ENCODE measurements at places on chromosomes 11 and 22.

DNA sequence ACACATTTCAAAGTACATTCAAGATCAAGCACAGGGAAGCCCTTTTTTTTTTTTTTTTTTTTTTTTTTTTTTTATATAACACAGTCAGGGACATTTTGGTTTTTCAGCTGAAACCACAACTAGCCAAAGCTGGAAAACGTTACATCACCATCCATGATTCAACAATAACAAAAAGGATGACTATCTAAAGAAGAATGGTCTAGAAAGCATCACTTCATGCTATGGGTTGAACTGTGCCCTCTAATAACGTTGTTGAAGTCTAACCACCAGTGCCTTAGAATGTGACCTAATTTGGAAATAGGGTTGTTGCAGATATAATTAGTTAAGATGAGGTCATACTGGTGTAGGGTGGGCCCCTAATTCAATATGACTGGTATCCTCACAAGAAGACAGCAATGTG lies 46.6 kb downstream of the MTMR2 start:
- no peak overlapping the region for H3K4me3 ChIP-seq
- H3K27me3 ChIP-seq = no peaks in the 10 kb centered on the region
- H3K36me3 ChIP-seq = no peaks in the 10 kb centered on the region
- H3K4me1 ChIP-seq = no peaks in the 10 kb centered on the region
- H3K27ac ChIP-seq = peak overlapping the region; percentile 91

GRCh38 chr22:17698948-17699347 lies 60.4 kb downstream of the BCL2L13 start:
- H3K27me3 ChIP-seq = no peaks in the 10 kb centered on the region
- H3K4me3 ChIP-seq = no peak overlapping the region
- no peak for DNase-seq
- peaks cover 8% of the 10 kb centered on the region for H3K36me3 ChIP-seq
- no peaks in the 10 kb centered on the region for H3K4me1 ChIP-seq

DNA sequence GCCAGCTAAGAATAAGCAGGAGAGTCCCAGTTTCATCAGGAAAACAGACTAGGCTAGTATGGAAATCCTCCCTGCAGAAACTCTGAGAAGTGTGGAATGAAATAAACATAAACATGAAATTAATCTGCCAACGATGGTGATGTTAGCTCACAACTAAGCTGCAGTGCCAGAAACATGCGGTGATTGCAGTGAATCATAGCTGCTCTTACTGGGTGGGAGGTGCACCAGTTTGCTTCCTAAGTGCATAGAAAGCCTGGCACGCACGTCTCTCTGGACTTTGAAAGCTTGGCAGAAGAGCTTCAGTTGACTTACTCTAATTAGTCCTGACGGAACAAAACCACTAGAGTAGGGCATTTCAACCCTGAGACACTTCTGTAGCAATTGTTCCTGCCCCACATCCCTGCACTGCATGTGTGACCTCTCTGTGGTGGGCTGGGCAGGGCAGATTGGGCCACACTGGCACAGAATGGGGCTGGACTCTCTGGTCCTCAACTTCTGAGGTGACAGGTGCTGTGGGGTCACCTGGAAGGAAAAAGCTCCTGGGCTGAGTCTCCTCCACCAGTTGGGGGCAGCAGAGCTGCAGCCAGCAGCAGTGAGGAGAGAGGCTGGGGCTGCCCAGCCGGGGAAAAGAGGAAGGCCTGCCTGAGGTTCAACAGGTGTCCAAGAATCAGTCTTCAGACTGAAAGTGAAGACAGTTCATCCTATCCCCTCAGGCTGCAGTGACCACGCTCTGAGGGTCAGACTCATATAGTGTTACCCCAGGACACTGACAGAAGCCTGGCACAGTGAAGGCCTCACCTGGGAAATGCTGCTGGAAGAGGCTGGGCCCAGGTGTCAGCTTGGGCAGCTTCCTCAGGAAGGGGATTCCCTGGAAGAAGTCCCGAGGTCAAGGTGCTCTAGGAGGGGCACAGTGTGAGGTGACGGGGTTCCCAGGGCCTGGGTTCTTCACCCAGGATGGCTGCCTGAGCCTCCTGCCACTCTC lies 40.5 kb downstream of the GGTLC2 start:
- no peaks in the 10 kb centered on the region for H3K36me3 ChIP-seq
- H3K4me3 ChIP-seq = no peak overlapping the region
- H3K4me1 ChIP-seq = peaks cover 32% of the 10 kb centered on the region
- H3K27ac ChIP-seq = no peak overlapping the region
- peaks cover 10% of the 10 kb centered on the region for H3K27me3 ChIP-seq

DNA sequence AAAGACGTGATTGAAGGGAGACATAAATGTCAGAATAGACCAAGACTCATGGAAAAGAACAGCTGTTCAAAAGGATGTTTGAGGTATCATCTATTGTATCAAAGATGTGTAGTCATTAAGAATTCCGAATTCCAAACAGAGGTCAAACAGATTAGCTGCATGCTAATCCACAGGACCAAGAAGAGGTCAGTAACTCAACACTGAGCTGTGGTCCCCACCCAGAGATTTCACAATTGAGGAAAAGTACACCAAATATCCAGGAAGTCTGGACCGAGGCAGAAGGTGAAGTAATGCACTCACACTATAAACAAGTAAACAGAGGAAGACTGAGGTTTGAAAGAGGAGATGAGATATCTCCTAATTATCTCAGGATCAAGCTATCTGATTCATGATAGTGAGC lies 29.6 kb upstream of the OR5P2 start:
- no peak for DNase-seq
- H3K4me1 ChIP-seq = no peaks in the 10 kb centered on the region
- H3K27ac ChIP-seq = no peak overlapping the region
- no peaks in the 10 kb centered on the region for H3K27me3 ChIP-seq

- peak overlapping the region; percentile 14 for H3K27ac ChIP-seq
- peak overlapping the region; percentile 86 for H3K4me3 ChIP-seq
- H3K36me3 ChIP-seq = peaks cover 53% of the 10 kb centered on the region
- DNase-seq = peak; percentile 26
- peaks cover 29% of the 10 kb centered on the region for H3K4me1 ChIP-seq
Measured at GRCh38 chr11:57425565-57426438, 1.1 kb downstream of the SLC43A3 start.

DNA sequence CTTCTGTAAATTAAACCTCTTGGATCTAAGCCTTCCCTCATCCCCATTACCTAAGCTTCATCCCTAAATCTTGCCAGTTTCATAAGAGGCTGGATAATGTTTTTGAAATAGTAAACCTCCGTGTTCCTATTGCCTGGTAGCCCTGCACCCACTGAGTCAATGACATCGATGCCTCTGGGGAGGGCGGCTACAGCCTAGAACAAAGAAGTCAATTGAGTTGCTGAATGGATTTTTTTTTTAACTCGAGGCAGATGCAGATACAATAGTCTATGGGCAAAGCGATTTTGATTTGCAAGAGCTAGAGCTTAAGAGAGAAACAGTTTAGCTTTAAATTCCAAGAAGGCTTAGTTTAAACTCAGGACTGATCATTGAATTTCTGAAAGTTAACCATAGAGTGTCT lies 121.3 kb downstream of the NECTIN1 start:
- DNase-seq = no peak
- peaks cover 4% of the 10 kb centered on the region for H3K4me1 ChIP-seq
- no peaks in the 10 kb centered on the region for H3K36me3 ChIP-seq
- H3K27me3 ChIP-seq = no peaks in the 10 kb centered on the region
- H3K4me3 ChIP-seq = no peak overlapping the region

- peaks cover 3% of the 10 kb centered on the region for H3K27me3 ChIP-seq
- DNase-seq = peak; percentile 46
- H3K4me3 ChIP-seq = no peak overlapping the region
- H3K27ac ChIP-seq = no peak overlapping the region
- no peaks in the 10 kb centered on the region for H3K4me1 ChIP-seq
- no peaks in the 10 kb centered on the region for H3K36me3 ChIP-seq
Measured at GRCh38 chr11:118672846-118673245, 6.6 kb downstream of the TREH start.

GRCh38 chr22:20155330-20156041 lies 4.6 kb upstream of the CCDC188 start:
- H3K27me3 ChIP-seq = peaks cover 53% of the 10 kb centered on the region
- H3K4me1 ChIP-seq = peaks cover 7% of the 10 kb centered on the region
- no peak overlapping the region for H3K27ac ChIP-seq
- no peak for DNase-seq

GRCh38 chr11:130599073-130599654 lies 150.7 kb downstream of the ADAMTS15 start:
- no peak overlapping the region for H3K4me3 ChIP-seq
- H3K4me1 ChIP-seq = peaks cover 14% of the 10 kb centered on the region
- H3K36me3 ChIP-seq = peaks cover 4% of the 10 kb centered on the region
- peak; percentile 43 for DNase-seq

- no peak overlapping the region for H3K27ac ChIP-seq
- no peak for DNase-seq
- H3K4me1 ChIP-seq = no peaks in the 10 kb centered on the region
- peaks cover 83% of the 10 kb centered on the region for H3K27me3 ChIP-seq
- no peak overlapping the region for H3K4me3 ChIP-seq
Measured at GRCh38 chr11:44404736-44405395, 94.9 kb upstream of the ALX4 start.

DNA sequence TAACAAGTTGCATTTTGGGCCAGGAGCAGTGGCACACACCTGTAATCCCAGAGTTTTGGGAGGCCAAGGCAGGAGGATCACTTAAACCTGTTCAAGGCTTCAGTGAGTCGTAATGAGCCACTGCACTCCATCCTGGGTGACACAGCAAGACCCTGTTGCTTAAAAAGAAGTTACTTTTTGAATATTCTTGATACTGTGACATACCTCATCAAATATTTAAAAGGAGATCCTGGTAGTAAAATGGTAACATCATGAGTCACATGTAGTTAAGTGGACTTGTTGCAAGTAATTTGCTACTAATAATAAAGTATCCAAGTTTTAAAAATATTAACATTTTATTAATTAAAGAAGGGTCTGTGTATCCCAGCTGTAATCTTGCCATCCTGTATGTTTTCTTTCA lies 18.3 kb downstream of the HMGXB4 start:
- DNase-seq = no peak
- peaks cover 69% of the 10 kb centered on the region for H3K36me3 ChIP-seq
- no peak overlapping the region for H3K27ac ChIP-seq
- no peaks in the 10 kb centered on the region for H3K27me3 ChIP-seq
- H3K4me1 ChIP-seq = no peaks in the 10 kb centered on the region
- no peak overlapping the region for H3K4me3 ChIP-seq

GRCh38 chr11:10322830-10323792 lies 18.2 kb downstream of the ADM start:
- H3K27me3 ChIP-seq = no peaks in the 10 kb centered on the region
- no peak overlapping the region for H3K27ac ChIP-seq
- H3K36me3 ChIP-seq = no peaks in the 10 kb centered on the region
- DNase-seq = peak; percentile 95
- no peak overlapping the region for H3K4me3 ChIP-seq

- no peaks in the 10 kb centered on the region for H3K27me3 ChIP-seq
- H3K27ac ChIP-seq = no peak overlapping the region
- no peak overlapping the region for H3K4me3 ChIP-seq
- H3K36me3 ChIP-seq = peaks cover 6% of the 10 kb centered on the region
Measured at GRCh38 chr11:61704838-61705237, 24.6 kb downstream of the DAGLA start.

- H3K27me3 ChIP-seq = peaks cover 26% of the 10 kb centered on the region
- no peak overlapping the region for H3K4me3 ChIP-seq
- no peaks in the 10 kb centered on the region for H3K36me3 ChIP-seq
- H3K4me1 ChIP-seq = peaks cover 10% of the 10 kb centered on the region
Measured at GRCh38 chr22:49627217-49628181, 200.2 kb downstream of the BRD1 start.

DNA sequence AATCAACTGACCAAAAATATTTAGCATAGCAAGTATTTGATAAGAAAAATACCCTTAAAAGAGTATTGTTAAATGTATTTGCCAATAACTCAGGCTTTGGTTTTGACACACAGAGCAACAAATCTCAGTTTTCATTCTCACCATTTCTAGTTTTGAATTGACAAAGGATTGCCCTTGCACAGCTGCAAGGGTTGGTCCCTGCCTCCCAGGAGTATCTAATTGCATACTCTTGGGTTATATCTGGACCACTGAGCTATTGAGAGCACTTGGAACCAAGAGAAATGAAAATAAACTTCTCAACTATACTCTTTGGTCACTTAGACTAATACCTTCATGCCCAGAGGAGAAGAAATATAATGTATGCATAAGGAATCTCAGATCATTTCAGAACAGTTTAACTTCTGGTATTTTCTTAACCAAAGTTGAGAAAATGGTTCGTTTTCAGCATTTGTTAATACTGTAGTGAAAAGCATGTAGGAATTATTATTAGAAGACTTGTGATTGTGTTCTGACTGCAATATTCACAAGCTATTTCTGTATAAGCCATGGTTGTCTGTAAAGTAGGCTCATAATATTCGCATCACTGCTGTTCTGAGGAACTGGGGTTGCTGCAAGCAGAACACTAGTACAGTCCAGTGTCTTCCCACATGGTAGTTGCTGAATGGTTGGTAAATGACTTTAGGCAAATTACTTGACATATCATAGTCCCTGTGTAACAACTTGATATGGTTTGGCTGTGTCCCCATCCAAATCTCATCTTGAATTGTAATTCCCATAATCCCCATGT lies 7.9 kb downstream of the C2CD3 start:
- peaks cover 61% of the 10 kb centered on the region for H3K36me3 ChIP-seq
- H3K4me3 ChIP-seq = no peak overlapping the region
- H3K27me3 ChIP-seq = no peaks in the 10 kb centered on the region
- no peaks in the 10 kb centered on the region for H3K4me1 ChIP-seq
- H3K27ac ChIP-seq = no peak overlapping the region

GRCh38 chr22:45014654-45015053 lies 4.8 kb upstream of the PHF21B start:
- H3K4me3 ChIP-seq = no peak overlapping the region
- peaks cover 62% of the 10 kb centered on the region for H3K27me3 ChIP-seq

GRCh38 chr11:128580612-128581011 lies 6.7 kb downstream of the ETS1 start:
- no peaks in the 10 kb centered on the region for H3K36me3 ChIP-seq
- H3K4me1 ChIP-seq = peaks cover 2% of the 10 kb centered on the region
- H3K4me3 ChIP-seq = no peak overlapping the region
- DNase-seq = no peak

- no peaks in the 10 kb centered on the region for H3K4me1 ChIP-seq
- no peak overlapping the region for H3K4me3 ChIP-seq
- no peak overlapping the region for H3K27ac ChIP-seq
- no peak for DNase-seq
- H3K27me3 ChIP-seq = peaks cover 40% of the 10 kb centered on the region
- H3K36me3 ChIP-seq = no peaks in the 10 kb centered on the region
Measured at GRCh38 chr11:117563556-117563955, 233.5 kb downstream of the DSCAML1 start.

DNA sequence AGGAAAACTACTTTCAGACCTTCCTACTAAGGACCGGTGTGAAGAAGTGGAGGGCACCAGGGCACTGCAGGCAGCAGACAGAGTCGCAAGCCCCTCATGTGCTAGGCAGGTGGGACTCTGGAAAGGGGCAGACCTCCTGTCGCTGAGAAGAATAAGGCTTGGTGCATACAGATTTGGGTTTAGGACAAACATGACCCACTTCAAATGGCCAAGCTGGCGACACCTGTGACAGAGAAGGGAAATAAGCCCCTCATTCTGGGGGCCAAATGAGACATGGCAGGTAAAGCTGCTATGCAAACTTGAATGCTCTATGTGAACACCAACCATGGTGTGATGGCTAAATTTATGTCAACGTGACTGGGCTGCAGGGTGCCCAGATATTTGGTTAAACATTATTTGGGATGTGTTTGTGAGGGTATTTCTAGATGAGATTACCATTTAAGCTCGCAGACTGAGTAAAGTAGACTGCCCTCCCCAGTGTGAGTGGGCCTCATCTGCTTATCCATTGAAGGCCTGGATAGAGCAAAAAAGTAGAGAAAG lies 112.4 kb upstream of the PITPNB start:
- H3K4me3 ChIP-seq = no peak overlapping the region
- H3K36me3 ChIP-seq = peaks cover 26% of the 10 kb centered on the region
- H3K4me1 ChIP-seq = peaks cover 29% of the 10 kb centered on the region
- H3K27me3 ChIP-seq = no peaks in the 10 kb centered on the region

All from mesenchymal stem cell (in vitro differentiated cells and primary cell).